ENCODE measurements at places on chromosomes 12 and 14.
A peak's percentile ranks its signal among the peaks of the same experiment; 100 is the strongest.

DNA sequence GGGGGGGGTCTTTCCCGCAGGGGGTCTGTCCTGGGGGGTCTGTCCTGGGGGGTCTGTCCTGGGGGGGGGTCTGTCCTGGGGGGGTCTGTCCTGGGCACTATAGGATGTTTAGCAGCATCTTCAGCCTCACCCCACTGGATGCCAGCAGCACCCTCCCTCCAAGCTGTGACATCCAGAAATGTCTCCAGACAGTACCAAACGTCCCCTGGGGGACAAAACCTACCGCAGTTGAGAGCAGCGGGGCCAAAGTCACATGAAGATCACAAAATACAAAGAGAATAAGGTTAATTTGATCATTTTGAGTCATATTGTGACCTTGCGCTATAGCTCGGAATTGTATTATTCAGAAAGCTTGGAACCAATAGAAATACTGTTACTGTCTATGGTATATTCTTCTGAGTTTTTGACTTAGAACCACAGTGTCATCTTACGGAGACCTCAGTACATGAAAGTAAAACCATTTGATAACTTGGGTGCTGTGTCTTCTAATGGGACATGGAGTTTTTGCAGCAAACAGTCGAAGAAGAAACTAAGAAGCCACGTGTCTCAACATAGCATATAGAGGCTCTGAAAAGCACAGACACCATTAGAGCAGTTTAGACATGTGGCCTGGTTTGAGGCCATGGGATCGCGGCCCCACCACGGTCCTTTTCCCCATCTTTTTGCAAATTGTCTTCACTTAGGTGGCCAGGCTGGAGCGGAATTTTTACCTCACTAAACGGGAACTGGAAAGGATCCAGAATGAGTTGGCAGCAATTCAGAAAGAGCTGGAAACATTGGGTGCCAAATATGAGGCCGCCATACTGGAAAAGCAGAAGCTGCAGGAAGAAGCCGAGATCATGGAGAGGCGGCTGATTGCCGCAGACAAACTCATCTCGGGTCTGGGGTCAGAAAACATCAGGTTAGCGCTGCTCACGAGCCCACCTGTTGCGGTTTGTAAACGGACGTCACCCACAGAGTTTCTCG, 59.9 kb downstream of the CCDC92 start:
- no peak for DNase-seq

DNA sequence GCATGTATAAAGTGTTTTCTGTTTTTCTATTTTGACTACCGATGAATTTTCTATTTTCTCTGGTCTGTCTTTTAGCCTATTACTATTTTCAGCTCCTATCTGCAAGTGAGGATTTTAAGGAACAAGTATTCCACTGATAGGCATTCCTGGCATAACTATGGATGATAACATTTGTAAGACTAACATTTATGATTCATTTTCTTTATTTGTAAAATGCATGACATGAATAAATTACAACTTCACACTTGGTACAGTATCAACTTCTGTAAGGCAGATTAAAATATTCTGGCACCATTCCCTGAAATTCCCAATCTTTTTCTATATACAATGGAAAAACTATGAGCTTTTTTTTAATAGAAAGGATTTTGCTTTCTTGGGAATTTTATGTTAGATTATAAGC, 121.0 kb upstream of the GARIN2 start:
- no peak for DNase-seq

GRCh38 chr14:101823511-101824120, 62.1 kb downstream of the PPP2R5C start:
- DNase-seq, result peak; percentile 85

DNA sequence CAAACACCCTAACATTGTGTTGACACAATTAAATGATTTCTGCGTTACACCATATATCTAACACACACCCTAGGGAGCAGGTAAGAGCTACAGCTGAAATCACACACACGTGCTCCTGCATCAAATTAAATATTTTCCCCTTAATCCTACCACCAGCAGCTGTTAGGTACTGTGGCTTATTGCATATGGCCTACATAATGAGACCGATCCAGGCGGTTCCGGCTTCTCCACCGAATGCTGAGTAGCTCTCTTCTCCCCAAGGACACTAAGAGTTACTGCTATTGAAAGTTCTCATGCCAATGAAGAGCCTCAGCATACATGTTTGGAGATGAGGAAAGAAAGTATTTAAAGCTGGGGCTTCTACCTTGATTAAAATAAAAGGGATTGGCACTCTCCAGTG, 472.2 kb upstream of the STXBP6 start:
- DNase-seq, result peak; percentile 49

DNA sequence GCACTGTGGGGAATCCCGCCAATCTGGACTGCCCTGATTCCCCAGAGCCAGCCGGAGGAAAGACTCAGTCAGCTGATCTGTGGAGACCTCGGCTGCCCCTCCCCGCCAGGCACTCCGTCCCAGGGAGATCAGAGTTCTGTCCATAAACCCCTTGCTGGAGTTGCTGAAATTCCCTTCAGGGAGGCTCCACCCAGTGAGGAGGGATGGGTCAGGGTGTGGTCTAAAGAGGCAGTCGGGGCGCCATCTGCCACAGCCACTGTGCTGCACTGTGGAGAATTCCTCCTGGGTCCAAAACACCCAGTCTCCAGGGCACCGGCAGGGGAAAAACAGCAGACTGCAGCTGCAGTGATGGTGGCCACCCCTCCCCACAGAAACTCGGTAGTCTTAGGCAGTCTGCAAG, 1922.3 kb upstream of the FLRT2 start:
- no peak for DNase-seq

- DNase-seq, result no peak
Observed at GRCh38 chr12:123748161-123748560, 13.9 kb upstream of the DNAH10 start.

DNA sequence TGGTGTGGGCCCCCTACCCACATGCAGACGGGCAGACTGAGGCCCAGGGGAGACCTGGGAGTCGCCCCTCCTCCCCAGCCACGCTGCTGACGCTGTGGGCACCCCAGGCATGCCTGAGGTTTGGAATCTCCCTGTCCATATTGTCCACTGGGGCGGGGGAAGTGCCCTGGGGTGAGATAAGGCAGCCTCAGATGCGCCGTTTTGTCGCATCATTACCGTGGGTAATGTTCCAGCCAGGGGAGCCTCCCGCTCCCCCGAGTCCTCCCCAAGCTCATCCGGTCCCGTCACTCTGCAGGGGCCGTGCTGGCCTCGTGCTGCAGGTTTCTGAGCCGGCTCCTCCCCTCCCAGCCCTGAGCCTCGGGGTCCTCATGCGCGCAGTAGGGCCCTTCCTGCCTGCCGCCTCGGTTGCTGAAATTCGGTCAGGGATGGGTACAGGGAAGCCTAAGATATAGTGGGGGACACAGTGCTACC, 11.4 kb downstream of the INF2 start:
- no peak for DNase-seq

DNA sequence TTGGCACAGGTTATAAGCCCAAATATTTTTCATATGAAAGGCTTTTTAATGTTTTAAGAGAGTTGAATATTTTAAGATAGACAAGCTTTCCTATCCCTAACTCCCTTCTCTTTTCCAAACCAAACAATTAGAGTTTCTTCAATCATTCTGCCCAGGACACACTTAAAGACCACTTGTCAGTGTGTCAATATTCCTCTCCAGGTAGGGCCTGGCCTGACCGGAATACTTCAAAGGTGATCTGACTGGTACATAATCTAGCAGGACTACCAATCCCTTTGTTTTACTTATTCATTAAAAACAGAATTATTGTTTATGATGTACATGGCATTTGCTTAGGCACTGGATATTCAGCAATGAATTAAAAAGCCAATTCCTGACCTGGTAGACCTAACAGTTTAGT, 24.2 kb upstream of the SNRPF start:
- no peak for DNase-seq

- DNase-seq, result no peak
Observed at GRCh38 chr14:96634896-96635295, 132.7 kb downstream of the PAPOLA start.

GRCh38 chr12:63521706-63522105, 146.6 kb downstream of the DPY19L2 start:
- DNase-seq, result peak; percentile 67

DNA sequence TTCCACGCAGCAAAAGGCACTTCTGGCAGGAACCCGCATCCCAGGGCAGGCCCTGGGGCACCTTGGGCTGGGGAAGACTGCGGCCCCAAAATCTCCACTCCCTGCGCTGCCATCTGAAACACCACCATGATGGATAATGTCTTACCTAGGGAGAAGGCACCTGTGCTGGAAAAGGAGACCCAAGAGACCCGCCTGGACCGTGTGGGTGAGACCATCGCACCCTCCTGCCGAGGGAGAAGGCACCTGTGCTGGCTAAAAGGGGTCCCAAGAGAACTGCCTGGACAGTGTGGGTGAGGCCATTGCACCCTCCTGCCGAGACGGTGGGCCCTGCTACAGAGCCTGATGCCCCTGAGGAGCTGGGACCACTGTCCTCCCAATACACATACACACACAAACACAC, 24.8 kb upstream of the INF2 start:
- no peak for DNase-seq

DNA sequence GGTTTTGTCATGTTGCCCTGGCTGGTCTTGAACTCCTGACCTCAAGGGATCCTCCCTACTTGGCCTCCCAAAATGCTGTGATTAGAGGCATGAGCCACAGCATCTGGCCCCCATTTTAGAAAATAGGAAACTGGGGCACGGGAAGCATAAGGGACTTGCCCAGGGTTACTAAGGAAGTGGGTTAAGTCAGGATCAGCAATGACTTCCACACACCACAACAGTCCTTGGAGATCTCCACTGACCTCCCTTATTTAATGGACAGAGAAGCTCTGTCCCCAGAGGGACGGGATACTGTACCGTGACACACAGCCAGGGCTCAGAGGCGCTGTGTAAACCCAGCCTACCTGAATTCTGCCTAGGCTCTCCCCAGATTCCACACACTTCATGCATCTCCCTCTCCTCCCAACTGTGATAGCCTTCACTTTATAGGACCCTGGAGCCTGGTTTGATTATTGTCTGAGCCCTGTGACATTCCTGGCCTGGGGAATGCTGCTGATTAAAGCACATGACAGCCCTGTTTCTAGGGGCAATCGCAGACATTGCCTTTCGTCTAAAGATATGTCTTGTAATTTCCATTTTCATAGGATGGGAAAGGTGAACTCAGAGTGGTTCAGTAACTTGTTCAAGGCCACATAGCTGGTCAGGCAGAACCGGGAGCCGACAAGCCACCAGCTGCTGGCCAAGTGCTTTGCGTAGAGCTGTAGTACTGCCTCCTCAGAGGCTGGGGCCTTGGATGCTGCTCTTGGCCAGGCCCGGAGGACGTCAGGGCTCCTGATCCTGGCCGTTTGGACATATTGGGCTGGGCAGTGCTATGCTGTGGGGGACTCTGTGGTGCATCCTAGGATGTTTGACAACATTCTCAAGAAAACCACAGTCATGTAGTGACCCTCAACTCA, 20.8 kb downstream of the SERPINA1 start:
- DNase-seq, result no peak

- no peak for DNase-seq
Observed at GRCh38 chr12:60920841-60921495, 1325.1 kb downstream of the SLC16A7 start.

DNA sequence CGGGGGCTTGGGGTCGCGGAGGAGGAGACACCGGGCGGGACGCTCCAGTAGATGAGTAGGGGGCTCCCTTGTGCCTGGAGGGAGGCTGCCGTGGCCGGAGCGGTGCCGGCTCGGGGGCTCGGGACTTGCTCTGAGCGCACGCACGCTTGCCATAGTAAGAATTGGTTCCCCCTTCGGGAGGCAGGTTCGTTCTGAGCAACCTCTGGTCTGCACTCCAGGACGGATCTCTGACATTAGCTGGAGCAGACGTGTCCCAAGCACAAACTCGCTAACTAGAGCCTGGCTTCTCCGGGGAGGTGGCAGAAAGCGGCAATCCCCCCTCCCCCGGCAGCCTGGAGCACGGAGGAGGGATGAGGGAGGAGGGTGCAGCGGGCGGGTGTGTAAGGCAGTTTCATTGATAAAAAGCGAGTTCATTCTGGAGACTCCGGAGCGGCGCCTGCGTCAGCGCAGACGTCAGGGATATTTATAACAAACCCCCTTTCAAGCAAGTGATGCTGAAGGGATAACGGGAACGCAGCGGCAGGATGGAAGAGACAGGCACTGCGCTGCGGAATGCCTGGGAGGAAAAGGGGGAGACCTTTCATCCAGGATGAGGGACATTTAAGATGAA, 630 bp downstream of the FOS start:
- peak; percentile 37 for DNase-seq

DNA sequence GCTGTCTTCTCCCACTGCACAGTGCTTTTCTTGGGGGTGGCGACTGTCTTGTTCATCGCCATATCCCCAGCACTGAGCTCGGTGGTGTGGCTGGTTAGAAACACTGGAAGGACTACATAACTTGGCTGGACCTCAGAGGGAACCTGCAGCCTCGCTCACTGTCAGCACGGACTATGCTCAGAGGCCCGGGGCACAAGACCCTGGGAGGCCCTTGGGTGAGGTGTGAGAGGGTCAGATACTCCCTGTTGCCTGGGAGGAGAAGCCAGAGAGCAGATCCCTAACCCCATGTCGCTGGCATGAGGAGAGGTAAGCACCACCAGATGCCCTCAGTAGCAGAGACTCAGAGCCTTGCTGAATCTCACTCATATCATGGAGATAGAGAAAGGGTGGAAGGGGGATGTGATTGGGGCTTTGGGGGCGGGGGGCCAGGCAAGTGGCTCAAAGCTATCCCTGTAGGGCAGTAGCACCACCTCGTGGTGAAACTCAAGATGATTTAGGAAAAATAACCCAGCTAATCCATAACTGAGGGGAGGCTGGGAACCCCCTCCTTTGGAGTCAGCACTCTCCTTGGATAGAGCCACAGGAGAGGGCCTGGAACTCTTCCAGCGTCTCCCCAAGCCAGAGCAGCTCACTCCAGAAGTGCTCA, 18.7 kb upstream of the HDAC7 start:
- peak; percentile 46 for DNase-seq

DNA sequence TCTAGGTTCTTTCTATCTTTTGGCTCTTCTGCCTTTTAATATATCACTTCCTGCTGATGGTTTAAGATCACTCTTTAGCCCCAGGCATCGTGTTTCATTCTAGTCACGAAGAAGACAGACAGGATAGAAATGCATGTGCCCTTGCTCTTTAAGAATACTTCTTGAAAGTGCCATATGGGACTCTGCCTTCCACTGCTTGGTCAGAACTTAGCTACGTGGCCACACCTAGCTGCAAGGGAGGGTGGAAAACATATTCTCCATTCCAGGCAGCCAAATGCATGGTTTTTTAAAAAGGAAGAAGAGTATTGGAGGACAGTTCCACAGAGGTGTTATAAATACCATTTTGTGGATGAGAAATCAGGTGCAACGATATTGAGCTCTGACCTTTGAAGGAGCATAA, 143.3 kb downstream of the KLRB1 start:
- no peak for DNase-seq

- DNase-seq, result no peak
Observed at GRCh38 chr12:55017416-55017925, 2.3 kb upstream of the NEUROD4 start.

- no peak for DNase-seq
Observed at GRCh38 chr12:3367750-3368444, 123.1 kb upstream of the PRMT8 start.

DNA sequence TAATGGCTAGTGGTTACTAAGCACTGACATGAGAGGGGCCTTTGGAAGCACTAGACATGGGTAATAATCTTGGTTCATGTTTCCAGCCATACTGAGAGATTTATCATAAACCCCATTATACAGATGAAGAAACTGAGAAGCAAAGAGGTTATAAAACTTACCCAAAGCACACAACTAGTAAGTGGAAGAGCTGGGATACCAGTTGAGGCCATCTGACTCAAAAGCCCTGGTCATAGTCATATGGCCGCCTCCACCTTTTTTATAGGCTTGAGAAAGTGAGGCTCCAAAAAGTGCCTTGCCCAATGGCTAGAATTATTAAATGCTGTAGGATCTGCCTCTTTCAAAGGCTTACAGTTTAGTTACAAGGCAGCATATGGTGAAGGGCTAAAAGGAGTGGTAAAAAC, 944 bp downstream of the TXNRD1 start:
- no peak for DNase-seq

GRCh38 chr14:69149461-69150244, 3.3 kb downstream of the DCAF5 start:
- no peak for DNase-seq

Data from NCI-H1417 (cell line).